ENCODE measurements at places on chromosomes 11 and 22.

GRCh38 chr22:28958611-28959010, 75.2 kb downstream of the ZNRF3 start:
- DNase-seq, result no peak

- DNase-seq, result no peak
These were observed 302.0 kb downstream of the TBC1D22A start for GRCh38 chr22:47064416-47064815.

DNA sequence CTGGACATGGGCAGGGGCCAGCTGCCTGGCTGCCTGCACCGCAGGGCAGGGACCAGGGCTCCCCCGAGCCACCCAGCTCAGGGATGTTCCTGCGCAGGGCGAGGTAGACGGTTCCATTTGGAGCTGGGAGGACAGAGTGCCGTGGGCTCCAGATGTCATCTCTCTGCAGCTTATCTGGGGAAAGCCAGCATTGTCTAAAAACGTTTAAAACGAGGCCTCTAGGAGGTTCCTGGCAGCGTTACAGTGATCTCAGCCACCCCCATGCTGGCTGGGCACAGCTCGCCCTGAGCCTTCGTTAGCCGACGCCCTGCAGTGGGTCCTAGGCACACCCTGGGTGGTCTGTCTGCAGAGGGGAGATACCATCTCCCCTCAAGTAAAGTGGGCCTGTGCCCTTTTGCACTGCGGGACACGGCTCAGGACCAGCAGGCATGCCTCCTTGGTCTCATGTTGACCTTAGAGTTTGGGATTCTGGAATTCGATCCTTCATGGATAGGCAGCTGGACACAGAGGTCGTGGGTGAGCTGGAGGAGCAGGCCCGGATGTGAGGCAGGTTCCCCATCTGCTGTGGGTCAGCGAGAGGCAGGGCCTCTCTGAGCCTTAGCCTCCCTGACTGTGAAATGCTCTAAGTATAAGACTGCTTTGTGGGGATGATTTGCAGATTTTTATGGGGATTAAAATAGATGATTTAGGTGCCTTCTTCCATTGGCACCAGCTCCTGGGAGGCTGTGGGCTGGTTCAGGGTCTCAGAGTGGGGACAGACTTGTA, 14.1 kb downstream of the SYNGR1 start:
- DNase-seq, result no peak

DNA sequence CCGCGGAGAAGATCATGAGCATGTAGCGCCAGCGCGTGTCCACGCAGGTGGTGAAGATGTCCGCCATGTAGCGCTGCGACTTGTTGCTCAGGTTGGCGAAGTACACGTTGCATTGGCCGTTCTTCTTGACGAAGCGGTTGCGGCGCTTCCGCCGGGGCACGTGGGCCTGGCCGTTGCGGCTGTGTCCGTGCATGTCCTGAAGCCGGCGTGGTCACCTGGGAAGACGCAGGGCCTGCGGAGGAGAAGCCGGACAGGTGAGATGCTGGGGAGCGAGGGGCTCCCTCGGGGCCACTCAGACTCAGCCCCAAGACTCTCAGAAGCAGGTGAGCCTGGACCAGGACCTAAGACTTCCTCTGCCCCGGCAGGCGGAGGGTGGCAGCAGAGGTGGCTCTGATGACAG, 27.1 kb downstream of the KCNJ4 start:
- no peak for DNase-seq

GRCh38 chr11:134063991-134064747, 4.7 kb upstream of the JAM3 start:
- DNase-seq, result no peak

GRCh38 chr11:44728491-44728910, 1.7 kb downstream of the TSPAN18 start:
- DNase-seq, result no peak

- DNase-seq, result no peak
These were observed 19.8 kb upstream of the ABCC8 start for GRCh38 chr11:17496406-17496805.

- no peak for DNase-seq
These were observed 17.2 kb upstream of the CTSD start for GRCh38 chr11:1780700-1781592.

DNA sequence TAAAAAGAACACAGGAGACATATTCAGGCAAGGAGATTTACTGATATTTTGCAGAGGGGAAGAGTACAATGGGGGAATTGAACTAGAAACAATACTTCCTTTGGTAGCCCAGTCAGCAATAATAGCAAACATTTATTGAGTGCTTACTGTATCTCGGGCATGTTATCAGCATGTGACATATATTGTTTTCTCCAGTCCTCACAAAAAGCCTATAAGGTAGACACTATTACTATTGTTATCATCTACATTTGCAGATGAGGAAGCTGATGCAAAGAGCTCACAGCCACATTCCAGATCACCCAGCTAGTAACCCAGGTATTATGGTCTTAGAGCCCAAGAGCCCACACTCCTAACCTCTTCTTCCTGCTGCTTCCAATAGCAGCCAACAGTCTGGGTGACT, 27.9 kb downstream of the NAV2 start:
- no peak for DNase-seq

DNA sequence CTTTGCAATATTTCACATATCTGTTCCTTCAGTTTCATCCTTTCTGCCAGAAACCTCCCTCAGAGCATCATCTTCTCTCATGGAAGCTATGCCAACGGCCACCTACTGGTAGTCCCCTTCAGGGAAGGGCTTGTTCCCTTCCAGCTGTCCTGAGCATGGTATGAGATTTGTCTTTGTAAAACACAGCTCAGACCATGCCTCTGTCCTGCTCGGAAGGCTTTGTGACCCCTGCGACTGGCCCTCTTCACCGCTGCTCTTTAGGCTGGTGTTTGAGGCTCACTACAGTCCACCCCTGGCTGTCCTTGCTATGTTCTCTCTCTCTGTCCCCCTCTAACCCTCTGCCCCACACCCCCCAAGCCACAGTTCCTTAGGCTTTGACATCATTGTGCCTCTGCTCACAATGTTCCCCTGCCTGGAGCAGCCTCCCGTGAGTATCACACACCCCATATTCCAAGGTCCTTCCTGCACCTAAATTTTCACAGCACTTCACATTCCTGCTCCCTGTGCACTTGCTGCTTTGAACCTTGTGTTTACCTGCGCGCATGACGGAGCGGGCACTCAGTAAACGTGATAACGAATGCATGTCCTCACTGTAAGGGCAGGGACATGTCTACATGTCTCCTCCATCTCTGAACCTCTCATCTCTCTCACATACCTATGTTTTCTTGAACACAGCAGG, 24.0 kb upstream of the ACER3 start:
- DNase-seq, result no peak

DNA sequence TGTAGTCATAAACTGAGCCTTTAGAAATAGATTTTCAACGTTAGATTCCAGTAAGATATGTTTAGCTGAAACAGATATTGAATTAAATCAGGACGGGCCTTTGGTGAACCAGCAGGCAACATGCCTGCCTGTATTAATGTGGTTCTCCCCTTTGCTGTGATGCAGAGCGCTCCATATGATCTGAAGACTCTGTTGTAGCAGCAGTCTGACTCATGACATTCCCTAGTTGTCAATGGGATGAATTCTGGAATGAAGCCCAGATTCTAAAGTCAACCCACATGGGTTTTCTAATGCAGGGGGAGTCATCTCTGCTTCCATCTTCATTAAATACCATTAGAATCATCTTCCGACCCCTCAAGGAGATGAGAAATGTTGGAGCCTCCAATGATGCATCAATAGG, 864.5 kb downstream of the NTM start:
- no peak for DNase-seq

GRCh38 chr11:8273287-8273686, 9.6 kb upstream of the LMO1 start:
- no peak for DNase-seq

DNA sequence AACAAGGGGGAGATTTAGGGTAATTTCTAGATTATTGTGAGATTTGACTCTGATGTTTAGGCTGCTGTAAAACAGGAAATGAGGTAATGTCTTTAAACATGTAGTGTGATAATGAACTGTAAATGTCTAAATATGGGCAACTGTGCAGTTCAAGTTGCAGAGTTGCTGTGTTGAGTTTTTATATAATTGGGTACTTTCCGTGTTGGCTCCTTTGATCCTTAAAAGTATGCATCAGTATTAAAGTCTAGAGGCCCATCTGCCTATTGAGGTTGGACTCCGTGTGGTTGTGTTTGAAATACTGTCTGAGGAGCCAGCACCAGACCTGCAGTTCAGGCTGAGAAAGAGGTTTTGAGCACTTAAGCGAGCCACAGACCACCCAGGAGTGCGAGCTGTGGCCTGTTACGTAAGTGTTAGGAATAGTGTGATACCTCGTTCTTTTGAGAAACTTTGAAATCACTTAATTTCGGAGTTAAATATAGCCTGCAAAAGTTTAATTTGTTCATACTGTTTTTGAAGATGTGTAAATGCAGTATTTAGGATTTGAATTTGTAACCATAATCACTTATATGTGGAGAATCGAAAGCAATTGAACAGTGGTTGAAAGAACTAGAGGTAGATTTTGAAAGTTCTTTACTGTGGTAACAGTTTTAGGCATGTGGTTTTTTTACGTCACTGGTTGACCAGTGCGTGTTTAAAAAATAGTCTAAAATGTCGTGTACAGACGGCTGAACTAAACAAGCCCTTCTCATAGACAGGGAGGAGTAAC, 9.0 kb downstream of the FAM118A start:
- DNase-seq, result no peak

DNA sequence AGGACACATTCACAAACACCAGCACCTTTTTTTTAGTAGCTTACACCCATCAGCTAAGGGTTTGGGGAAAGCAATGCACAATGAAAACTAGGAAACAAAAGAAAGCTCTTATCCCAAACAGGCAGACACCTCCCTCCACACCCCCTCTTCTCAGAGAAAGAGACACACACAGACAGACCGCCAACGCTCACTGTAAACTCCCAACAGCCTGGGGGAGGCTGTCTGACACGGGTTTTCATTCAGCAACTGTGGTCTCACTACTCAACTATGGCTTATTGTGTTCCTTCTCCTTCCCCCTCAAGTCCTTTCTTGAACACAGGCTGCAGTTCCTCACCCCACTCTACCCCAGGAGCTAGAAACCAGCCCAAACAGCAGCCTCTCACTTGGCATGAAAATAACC, 123.4 kb downstream of the C11orf58 start:
- no peak for DNase-seq

DNA sequence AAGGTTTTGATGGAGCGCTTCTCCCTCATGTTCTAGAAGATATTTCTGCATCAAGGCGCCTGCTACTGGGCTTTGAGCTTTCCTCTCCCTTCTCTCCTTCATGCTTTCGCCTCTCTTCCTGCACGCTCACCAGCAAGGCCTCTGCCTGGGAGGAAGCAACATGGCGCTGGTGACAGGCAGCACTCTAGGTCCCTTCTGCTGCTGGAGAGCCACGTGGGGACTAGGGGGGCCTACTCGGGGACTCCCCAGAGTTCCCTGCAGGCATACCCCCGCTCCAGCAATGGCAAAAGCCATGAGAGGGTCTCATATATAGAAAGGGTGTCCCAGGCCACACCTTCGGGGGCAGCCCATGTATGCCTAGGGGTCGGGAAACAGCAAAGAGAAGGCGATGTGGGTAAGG, 49.7 kb downstream of the GRIK4 start:
- DNase-seq, result no peak

- no peak for DNase-seq
These were observed 139.5 kb downstream of the KIF18A start for GRCh38 chr11:27968461-27968860.

DNA sequence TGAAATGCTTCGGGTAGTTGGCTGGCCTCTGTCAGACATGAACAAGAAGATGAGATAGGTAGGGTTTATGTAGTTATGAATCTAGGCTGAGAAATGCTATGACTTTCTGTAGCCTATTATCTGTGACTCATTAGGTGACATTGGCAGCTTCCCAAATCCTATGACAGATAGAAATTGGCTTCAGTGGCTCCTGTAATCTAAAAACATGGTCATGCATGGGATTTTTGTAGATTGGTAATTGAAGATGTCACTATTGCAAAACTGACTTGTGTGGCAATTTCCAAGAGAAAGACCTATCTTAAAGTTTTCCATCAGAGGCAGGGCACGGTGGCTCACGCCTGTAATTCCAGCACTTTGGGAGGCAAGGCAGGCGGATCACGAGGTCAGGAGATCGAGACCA, 29.4 kb upstream of the GRIK4 start:
- no peak for DNase-seq

- no peak for DNase-seq
These were observed 113.7 kb downstream of the EFCAB6 start for GRCh38 chr22:43698403-43698802.

GRCh38 chr11:21554284-21554683, 638.6 kb upstream of the ANO5 start:
- no peak for DNase-seq

- no peak for DNase-seq
These were observed 10.6 kb downstream of the RPL3 start for GRCh38 chr22:39308614-39309363.

GRCh38 chr22:46330426-46330825, 5.1 kb upstream of the TRMU start:
- no peak for DNase-seq

GRCh38 chr11:43747130-43747802, 66.7 kb downstream of the HSD17B12 start:
- no peak for DNase-seq

- DNase-seq, result no peak
These were observed 1035.3 kb downstream of the NTM start for GRCh38 chr11:132405728-132406127.

DNA sequence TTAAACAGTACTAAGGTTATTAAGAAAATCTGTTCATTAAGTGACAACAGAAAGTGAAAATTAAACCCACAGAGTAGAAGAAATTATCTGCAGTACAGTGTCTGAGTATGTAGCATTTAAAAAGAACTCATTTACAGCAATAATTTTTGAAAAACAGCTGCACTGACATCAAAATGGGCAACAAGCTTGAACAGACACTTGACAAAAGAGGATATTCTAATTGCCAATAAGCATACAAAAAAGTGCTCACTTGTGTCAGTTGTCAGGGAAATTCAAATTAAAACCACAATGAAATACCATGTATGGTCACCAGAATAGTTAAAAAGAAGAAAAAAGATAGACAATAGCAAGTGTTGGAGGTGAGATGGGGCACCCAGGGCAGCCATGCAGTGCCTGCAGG, 93.3 kb upstream of the LINC01488 start:
- no peak for DNase-seq

DNA sequence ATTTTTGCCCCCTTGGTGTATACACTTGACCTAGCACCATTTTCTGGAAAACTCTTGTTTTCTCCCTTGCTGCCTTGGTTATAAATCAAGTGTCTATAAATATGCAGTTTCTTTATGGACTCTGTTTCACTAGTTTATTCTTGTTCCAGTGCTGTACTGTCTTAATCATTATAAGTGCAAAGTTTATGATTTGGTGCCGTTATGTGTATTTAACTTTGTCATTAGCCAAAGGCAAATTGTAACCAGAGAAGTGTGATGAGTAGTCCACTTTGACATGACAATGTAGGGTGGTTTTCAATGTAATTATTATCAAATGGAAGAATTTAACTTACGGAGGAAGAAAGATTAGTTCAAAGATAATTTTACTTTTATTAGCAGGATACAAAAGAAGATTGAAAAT, 40.3 kb downstream of the SPECC1L start:
- DNase-seq, result no peak

GRCh38 chr11:75946531-75947530, 131.8 kb downstream of the UVRAG start:
- no peak for DNase-seq
